ENCODE measurements at places on chromosomes 11 and 22.

DNA sequence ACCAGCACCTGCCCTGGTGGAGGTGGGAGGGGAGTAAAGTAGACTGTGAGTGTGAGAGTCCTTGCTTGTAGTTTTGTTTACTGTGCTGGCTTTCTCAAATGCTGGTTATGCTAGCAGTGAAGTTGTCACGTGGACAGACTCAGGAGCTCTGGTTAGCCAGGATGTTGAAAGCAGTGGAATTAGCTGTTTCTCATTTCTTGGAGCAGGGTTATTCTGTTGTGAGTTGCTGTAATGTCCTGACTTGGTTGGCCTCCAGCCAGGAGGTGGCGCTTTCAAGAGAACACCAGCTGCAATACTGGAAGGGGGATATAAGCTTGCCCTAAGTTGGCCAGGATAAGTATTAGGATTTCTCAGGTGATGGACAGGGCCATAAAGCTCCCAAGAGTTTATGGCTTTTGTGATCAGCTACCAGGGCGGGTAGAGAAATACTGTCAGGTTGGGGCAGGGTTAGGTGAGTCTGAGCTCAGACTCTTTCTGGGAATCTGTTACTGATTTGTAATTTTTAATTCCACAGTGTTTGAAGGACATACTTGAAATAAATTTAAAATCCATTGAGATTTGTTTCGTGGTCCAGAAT is 13.7 kb downstream of the CYP2D6 start:
- no peak for DNase-seq

- DNase-seq = no peak
Observed at GRCh38 chr22:42897960-42898359, 40.9 kb upstream of the ARFGAP3 start.

DNA sequence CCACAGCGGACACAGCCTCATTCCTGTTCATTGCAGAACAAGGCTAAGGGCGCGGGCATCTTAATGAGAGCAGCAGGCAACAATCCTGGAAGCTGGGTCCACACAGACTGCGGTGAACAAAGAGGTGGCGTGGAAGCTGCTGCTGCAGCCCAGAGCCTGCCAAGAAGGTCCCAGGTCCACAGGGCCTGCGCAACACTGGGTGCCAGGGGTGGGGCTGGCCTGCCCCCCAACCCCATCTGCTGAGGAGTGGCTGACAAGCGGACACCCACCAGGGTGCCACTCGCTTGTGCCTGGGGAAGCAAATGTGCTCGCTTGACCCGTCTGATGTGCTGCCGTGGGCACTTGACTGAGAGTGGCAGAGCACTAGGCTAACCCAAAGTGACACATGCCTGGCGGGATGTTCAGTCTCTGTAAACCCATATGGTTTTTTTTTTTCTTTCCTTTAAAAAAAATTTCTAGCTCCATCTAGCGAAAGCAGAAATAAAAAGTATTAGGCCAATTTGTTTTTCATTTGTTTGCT is 83.2 kb upstream of the PITPNB start:
- DNase-seq = no peak

DNA sequence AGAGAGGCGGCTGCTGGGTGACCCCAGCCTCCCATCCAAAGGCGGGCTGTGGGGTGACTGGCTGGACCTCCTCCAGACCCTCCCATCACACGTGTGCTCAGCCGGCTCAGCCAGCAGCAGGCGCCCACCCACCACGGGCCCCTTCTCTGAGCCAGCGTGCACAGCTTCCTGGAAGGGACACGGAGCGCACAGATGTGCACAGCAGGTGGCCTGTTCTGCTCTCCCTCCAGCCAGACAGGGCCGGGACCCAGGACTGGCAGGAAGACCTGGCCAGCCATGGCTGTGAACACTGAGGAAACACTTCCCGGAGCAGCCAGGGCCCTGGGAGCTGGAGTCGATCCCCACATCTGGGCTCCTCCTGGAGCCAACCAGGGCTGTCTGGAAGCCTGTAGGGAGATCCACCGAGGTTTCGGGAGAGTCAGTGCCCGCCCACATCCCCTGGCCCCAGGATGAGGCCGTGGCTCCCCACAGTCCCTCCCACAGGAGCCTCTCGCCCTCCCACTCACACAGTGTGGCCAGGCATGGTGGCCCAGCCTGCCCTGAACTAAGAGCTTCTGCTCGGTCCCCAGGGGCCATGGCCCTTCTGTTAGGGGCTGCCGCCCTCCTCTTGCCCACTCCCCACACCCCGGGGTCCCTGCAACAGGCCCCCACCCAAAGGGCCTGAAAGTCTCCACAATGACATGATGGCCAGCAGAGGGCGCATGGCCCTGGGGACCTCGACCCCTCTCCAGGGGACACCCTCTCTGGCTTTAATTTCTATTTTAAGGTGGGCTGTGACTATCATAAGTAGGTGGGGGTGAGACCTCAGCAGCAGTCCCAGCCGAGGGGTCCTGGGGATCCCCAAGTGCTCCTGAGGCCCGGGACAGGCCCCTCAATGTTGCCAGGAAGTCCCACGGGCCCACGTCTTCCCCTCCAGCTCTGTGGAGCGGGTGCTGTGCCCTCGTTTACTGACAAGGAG is 90.6 kb upstream of the FGF3 start:
- no peak for DNase-seq

DNA sequence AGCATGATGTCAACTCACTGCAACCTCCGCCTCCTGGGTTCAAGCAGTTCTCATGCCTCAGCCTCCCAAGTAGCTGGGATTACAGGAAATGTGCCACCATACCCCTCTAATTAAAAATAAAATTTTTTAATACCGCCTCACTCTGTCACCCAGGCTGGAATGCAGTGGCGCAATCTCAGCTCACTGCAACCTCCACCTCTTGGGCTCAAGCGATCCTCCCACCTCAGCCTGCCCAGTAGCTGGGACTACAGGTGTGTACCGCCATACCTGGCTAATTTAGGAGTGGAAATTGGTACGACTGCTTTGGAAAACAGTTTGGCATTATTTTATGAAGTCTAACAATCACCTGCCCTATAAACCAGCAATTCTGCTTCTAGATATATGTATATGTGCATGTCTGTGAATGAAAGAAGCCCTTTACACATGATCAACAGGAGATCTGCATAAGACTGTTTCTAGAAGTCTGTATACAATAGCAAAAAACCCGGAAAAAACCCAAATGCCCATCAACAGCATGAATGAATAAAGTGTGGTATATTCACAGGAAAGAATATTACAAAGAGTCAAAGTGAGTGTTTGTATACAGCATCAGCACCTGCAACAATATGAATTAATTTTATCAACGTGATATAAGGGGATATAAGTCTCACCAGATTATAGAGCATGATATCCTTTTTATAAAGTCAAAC is 16.0 kb downstream of the SLC35F2 start:
- DNase-seq = no peak

- DNase-seq = no peak
Observed at GRCh38 chr22:17775781-17776465, 1.7 kb upstream of the BID start.

DNA sequence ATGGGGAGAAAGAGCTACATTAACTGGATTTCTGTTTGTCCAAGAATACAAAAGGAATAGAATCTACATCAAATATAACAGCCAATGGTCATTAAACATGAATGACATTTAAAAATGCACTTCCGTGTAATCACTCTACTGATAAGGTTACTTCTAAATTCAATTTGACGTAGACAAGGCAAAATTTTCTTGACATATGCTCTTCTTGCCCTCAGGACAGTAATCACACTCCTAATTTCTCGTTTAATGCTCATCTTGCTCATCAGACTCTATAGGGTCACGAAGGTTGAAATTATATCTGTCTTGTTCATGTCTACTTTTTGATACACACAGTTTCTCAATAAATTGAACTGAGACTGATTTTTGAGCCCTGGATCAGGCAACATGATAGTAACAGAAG is 58.4 kb downstream of the NARS2 start:
- no peak for DNase-seq

All from H4 (cell line).